ENCODE measurements at places on chromosomes 4 and X.

DNA sequence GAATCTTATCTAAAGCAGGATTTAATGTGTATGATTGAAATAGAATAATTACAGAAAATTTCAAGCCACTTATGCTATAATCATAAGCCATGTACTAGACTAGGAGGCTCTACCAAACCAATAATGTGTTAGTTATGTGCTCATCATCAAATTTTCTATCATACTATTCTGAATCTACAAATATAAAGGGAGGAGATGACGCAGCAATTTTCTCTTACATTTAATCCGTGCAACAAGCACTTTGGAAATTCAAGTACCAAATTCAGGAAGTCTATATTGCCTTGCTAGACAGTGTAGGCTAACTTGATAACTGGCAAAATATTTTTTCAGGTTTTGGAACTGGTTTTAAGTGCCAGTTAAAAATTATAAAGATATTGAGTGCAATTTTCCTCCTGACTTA lies 283.5 kb downstream of the C4orf33 start:
- no peak for DNase-seq

DNA sequence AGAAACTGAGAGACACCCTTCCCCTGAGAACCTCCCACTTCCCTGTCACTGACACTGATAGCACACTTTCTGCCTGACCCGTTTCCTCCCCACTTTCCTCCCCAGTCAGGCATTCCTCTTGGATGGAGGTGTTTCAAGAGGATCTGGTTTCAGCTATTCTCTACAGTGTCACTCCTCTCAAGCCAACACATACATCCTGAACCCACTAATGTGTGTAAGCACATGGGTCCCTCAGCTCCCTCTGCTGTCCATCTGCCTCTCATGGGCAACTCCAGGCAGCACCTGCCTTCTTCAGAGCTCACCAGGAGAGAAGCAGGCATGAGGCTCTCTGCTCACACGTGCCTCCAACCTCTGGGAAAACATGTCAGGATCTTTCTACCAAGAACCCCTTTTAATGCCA lies 207.6 kb downstream of the NAF1 start:
- DNase-seq = peak; percentile 5

DNA sequence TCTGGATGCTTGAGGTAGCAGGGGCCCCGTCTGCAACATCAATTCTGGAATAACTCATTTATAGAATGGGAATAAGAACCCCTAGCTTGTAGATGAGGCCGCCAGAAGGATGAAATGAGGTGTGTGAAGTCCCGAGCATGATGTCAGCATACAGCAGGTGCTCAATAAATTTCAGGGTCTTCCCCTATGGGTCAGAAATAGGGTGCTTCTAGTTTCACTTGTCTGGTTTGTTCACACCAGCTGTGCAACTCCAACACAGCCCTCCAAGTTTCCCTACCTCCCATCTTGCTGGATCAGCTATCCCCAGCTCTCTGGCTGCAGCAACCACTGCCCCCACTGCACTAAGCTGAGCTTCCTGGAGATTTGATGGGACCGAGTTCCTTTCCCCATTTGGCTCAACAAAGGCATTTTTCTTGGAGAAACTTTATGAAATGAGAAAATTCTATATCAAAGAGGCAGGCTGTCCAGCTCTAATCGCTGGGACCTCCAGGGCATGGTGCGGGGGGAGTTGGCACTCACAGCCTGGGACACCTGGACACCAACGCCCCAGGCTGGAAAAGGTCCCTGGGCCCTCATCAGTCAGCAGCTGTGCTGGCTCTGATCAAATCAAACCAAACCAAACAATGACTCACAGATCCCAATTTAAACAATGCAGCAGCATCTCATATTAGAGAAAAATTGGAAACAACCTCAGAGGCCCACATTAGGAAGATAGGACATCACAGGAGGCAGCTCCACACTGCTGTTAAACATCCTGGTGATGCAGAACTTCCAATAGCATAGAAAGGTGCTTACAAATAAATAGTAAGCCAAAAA lies 13.3 kb downstream of the SLC2A9 start:
- DNase-seq = peak; percentile 32

DNA sequence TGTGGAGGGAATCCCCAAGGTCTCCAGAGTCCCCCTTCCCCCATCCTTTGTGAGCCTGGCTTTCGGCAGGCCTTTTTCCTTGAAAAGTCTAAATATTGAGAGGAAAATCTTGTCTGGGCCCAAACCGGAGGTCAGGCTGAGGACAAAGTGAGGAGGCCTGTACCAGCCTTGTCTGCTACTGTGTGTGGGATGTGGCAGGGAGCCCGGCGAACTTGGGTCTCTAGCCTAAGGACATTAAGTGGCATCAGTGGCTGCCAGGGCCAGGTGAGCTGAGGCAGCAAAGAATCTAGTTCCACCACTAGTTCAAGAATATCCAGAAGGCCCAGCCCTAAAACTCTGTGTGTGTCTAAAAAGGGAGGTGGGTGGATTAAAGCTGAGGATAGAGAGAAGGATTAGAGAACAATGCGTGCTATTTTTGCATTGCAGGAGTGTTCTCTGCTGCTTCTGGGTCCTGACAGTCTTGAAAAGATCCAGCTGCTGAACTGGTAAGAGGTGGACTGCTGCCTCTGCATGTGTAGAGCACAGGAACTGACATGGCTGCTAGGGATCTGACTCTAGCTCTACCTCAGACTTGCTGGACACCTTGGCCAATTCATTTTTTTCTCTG lies 1.2 kb upstream of the AMER1 start:
- no peak for DNase-seq

DNA sequence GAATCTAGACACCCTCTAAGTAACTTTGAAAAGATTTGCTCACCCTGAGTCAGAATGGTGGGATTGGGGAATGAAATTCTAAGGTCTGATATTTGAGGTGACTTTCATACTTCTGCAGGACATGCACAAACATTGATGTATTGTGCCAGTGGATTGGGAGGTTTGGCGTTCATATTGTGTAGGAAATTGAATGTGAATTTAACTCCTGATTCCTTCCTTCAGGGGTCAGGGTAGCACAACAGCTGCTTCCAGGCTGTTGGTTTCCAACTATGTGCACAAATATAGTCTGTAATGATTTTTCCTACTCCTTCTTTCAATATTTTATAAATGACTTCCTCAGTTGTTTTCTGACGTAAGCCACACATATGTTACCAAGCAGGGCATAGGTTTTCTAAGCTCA lies 3.1 kb downstream of the IL1RAPL1 start:
- DNase-seq = no peak

DNA sequence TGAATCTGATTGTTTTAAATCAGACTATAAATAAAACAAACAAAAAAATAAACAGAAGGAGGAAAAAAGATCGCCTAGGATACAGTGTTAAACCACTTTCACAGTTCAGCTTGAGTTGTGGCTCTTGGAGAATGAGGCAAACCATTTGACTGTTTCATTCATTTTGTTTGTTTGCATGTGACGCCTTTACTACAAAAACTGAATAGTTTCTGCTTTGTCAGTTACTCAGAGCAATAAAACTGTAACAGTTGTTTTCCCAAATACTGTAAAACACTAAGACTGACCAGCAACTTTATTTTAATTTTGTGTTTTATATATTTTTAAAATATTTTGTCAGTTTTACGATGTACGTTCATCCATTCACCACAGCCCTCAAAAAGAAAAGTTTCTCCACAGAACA lies 214.5 kb downstream of the FBXW7 start:
- DNase-seq = no peak

- no peak for DNase-seq
Measured at GRCh38 chr4:7450775-7451433, 16.2 kb upstream of the PSAPL1 start.

DNA sequence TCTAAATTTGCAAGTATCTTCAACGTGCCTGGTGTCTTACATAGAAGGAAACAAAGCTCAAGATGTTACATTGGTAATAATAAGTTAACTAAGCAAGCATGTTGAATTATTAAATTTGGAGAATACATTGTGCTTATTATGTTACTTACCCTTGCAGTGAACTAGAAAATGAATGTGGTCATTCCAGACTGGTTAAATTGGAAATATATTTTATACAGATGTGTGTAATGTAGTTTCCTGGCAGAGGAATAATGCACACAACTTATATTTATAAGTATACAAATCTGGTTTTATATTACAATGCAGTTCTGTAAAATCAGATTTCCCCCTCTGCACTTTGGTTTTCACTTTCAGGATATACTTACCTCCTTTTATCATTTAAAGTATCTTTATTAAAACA lies 159.9 kb upstream of the SLIT2 start:
- no peak for DNase-seq

DNA sequence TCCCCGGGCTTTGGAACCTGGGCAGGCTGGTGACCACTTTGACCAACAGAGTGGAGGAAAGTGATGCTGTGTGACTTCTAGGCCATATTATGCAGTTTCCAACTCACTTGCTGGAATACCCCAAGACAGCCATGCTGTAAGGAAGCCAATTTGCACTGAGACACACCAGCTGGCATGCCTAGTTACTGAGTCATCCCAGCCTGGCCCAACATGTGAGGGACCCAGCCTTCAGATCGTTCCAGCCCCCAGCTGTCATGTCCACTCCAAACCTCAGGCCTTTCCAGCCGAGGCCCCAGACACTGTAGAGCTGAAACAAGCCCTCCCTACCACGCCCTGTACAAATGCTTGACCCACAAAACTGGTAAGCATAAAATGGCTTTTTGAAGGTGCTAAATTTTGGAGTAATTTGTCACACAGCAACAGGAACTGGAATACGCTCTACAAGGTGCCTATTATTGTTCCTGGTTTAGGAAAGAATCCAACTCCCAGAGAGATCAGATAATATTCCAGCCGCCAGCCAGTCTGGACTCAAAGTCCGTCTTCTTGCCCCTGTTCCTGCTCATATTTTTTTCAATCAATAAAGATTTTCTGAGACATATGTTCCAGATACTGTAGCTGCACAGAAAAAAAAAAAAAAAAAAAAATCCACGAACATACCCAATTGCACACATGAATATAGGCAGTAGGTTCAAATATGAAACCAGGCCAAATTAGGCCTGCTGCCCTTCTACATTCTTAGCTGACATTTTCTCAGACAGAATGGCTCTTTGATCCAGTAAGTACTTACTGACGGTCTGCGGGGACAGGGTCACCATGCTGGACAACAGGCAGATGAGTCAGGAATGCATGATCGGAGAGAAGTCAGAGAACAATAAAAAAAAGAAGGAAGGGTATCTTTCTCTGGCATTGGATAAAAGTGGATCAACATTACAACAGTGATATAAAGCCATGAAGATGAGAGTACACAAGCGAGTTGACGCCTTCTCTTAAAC lies 35.1 kb downstream of the SH3KBP1 start:
- DNase-seq = peak; percentile 21

- no peak for DNase-seq
Measured at GRCh38 chr4:119873794-119874325, 192.8 kb downstream of the MAD2L1 start.

DNA sequence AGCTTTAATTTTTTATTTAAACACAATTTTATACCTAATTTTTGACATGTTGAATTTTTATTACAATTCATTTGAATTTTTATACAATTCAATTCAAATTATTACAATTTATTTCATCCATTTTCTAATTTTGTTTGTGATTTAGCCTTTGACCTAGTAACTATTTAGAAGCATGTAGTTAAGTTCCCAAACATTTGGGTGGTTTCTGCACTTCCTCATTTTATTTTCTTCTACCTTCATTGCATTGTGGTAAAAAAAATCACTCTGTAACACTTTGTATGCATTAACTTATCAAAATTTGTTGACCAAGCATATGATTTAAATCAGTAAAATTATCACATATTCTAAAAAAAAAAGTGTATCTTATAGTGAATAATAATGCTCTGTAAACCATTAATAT lies 928.9 kb downstream of the ARAP2 start:
- DNase-seq = no peak

DNA sequence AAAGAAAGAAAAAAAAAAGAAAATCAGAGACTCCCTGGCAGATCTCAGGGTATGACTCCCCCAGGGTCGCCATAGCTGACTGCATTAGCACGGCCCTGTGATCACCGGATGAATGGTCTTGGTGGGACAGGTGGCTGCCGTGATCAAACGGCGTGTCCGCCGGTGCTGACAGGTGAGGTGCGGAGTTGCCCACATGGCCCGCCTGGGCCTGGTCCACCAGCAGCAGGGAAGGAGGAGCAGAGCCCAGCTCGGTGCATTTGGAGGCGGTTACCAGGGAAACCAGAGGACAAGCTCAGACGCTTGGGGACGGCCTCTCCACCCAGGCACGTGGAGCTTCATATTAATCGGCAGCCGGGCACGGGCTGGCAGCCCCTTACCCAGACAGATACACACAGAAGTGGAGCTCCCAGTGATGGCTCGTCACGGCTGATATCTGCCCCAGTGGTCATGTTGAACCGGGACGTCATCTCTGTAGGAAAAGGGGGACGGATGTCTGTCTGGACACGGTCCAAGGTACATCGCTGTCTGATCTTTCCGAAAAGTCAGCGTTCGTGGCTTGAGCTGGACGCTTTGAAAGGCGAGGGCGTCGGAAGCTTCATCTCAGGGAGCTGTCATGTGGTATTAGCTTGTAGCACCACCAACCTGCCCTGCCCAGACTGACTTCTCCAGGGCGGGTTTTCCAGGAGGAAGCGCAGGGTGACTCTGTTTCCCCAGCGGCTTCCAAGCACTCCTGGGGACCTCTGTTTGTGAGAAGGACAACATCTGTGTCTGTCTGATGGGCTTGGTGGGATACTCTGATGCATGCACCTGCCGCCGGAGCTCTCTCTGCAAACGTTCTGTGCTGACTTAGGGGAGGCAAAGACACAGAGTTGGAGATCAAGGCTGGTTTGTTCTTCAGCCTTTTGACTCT lies 180.7 kb downstream of the CRLF2 start:
- no peak for DNase-seq

All from urothelium cell line (cell line).